ENCODE measurements at places on chromosomes 1 and 21. TPM values are rescaled to one million over a fixed set of nuclear protein-coding genes. Genes with fewer than 3 reads are reported as not detected.

DNA sequence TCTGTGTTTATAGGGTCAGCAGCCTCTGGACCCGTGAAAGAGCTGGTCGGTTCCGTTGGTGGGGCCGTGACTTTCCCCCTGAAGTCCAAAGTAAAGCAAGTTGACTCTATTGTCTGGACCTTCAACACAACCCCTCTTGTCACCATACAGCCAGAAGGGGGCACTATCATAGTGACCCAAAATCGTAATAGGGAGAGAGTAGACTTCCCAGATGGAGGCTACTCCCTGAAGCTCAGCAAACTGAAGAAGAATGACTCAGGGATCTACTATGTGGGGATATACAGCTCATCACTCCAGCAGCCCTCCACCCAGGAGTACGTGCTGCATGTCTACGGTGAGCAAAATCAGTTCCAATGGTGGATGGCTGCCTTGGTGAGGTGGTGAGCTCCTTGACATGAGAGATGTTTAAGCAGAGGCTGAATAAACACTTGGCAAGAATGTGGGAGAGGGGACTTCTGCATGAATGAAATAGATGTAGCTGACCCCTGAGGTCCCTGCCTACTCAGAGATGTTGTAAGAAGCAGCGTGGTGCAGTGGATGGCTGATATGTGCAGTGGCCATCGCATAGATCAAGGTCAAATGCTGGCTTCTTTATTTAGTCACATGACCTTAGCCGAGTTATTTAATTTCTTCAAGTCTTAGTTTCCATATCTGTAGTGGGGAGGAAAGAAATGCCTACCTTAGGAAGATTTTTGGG, 9.3 kb downstream of the SLAMF7 start:
- peaks cover 5% of the 10 kb centered on the region for H3K27me3 ChIP-seq
- H3K4me3 ChIP-seq = no peak overlapping the region
- no peak overlapping the region for H3K27ac ChIP-seq
- no peaks in the 10 kb centered on the region for H3K4me1 ChIP-seq

C1orf87 gene
- total RNA-seq = not detected

DNA sequence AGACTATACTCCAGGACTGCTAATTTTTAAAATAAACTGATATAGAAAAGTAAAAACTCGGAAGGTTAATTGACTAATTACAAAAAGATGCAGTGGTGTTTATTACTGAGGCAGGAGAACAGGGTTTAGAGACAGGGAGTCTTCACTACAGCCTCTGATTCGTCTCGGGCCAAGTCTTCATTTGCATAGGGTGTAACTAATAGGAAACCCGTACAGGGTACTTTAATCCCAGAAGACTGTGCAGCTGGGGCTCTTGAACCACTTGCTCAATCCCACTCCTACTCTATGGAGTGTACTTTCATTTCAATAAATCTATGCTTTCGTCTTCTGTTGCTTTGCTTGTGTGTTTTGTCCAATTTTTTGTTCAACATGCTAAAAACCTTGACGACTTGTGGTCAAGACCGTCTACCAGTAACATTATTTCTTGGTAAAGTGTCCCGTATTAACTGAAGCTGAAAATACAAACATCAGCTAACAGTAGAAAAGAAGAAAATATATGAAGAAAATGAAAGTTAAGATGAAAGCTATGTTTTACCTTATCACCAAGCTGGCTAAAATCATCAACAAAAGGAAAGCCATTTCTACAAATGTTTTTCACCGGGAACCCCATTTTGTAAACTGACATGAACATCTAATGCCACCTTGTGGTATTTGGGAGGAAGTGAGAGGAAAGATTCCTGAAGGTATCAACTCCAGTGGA, 8.0 kb downstream of the SDHB start:
- H3K27me3 ChIP-seq = no peaks in the 10 kb centered on the region
- DNase-seq = peak; percentile 55
- H3K4me3 ChIP-seq = no peak overlapping the region
- peaks cover 25% of the 10 kb centered on the region for H3K36me3 ChIP-seq
- H3K4me1 ChIP-seq = peaks cover 3% of the 10 kb centered on the region

KCNK2 gene
- not detected for total RNA-seq

DNA sequence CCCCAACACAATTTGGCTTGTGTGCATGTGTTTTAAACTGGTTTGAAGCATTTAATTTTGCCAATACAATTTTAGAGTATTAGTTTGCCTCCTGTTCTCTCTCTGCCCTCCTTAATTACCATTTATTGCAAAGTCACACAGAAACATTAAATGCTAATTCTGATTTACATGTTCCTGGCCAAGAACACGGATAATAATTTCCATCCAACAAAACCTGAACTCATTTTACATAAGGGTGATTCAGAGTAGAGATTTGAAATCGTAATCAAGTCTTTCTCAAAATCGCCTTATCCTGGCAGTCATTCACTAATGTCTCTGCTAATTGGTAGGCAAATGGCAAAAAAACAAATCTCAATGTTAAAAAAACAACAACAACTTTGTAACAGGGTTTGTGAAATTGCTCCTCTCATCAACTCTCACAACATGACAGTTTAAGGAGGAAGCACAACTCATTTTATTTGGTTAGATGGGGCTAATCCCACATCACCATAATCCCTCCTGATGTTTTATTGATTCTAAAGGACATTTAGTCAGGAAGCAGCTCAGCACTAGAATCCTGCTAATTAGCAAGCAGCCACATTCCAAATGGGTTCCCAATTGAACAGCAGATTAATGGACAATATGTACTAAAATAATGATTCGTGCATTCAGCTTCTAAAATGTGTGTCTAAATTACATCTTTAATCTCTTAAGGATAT, 55.9 kb downstream of the C1orf87 start:
- H3K27ac ChIP-seq = no peak overlapping the region
- no peak overlapping the region for H3K4me3 ChIP-seq
- H3K36me3 ChIP-seq = no peaks in the 10 kb centered on the region
- no peak for DNase-seq

GRCh38 chr1:235468004-235468403, 36.2 kb downstream of the B3GALNT2 start:
- H3K4me3 ChIP-seq = no peak overlapping the region
- no peak overlapping the region for H3K27ac ChIP-seq
- no peaks in the 10 kb centered on the region for H3K4me1 ChIP-seq
- peaks cover 25% of the 10 kb centered on the region for H3K36me3 ChIP-seq

- DNase-seq = no peak
- no peak overlapping the region for H3K27ac ChIP-seq
- H3K36me3 ChIP-seq = no peaks in the 10 kb centered on the region
- no peaks in the 10 kb centered on the region for H3K27me3 ChIP-seq
- no peaks in the 10 kb centered on the region for H3K4me1 ChIP-seq
- no peak overlapping the region for H3K4me3 ChIP-seq
These were observed 198.2 kb downstream of the CENPF start for GRCh38 chr1:214801191-214801590.

DNA sequence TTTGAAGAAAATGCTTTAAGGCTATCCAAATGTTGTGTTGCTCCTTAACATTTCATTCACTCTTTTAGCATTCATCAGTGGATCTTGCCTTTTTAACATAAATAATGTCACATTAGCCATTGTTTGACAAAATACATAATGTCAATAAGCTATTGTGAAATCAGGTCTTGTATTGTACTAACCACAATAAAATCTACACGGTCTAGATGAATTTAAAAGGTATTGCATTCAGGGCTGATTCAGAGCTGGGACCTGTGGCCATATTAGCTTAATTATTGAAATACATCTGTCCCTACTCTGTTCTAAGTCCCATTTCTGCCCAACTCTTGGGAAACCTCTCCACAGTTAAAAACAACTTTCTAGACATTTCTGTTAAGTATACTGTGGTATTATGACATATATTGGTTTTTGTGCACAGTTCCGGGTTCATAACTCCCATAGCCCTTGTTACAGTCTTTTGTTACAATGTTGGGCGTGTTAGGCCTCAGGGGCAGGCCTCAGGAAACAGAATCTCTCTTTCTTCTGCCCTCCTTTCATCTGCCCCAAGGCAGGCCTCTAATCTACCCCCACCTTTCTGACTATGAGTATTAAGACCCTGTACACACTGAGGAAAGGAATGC, 44.7 kb upstream of the CITED4 start:
- no peaks in the 10 kb centered on the region for H3K4me1 ChIP-seq
- no peaks in the 10 kb centered on the region for H3K36me3 ChIP-seq
- no peak for DNase-seq
- H3K27me3 ChIP-seq = no peaks in the 10 kb centered on the region
- no peak overlapping the region for H3K27ac ChIP-seq

DNA sequence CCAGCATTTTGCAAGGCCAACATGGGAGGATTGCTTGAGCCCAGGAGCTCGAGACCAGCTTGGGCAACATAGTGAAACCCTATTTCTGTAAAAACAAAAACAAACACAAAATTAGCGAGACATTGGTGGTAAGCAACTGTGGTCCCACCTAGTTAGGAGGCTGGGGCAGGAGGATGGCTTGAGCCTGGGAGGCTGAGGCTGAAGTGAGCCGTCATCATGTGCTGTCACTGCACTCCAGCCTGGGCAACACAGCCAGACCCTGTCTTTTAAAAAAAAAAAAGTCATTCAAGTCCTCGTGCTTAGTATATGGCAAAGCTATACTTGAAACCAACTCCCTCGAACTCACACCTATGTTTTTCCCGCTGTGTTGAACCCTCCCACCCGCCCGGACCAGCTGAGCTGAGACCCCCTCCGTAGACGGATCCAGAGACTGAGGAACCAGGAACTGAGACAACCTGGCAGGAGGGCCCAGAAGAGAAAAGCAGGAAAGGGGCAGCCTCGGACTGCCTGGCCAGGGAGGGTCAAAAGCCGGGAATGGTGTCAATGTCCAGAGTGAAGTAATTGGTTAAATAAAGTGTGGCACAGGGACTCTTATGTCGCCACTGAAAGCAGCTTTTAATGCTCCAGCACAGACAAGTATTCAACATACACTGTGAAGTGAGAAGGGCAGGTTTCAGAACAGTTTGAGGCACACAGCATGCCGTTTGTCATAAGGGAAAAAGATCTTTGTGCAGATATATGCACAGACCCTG, 32.8 kb upstream of the CASZ1 start:
- H3K27me3 ChIP-seq = no peaks in the 10 kb centered on the region
- DNase-seq = no peak
- H3K36me3 ChIP-seq = no peaks in the 10 kb centered on the region
- no peak overlapping the region for H3K4me3 ChIP-seq
- peaks cover 11% of the 10 kb centered on the region for H3K4me1 ChIP-seq

GRCh38 chr21:43733529-43734071, 14.7 kb downstream of the PDXK start:
- H3K4me3 ChIP-seq = no peak overlapping the region
- no peaks in the 10 kb centered on the region for H3K27me3 ChIP-seq
- H3K36me3 ChIP-seq = no peaks in the 10 kb centered on the region
- no peak overlapping the region for H3K27ac ChIP-seq

GRCh38 chr1:205504311-205505075, at the start of gene CDK18:
TSS of gene CDK18 (plus strand) at chr1:205504669. CDS start at chr1:205523168, 18,499 bp downstream.
- peaks cover 13% of the 10 kb centered on the region for H3K4me1 ChIP-seq
- peak within 1 kb of the TSS; percentile 51 for H3K4me3 ChIP-seq
- no peaks in the 10 kb centered on the region for H3K27me3 ChIP-seq
- H3K36me3 ChIP-seq = no peaks in the 10 kb centered on the region
- peak; percentile 90 for DNase-seq
- H3K27ac ChIP-seq = peak within 1 kb of the TSS; percentile 61

PTPN7 gene
- total RNA-seq = not detected

DNA sequence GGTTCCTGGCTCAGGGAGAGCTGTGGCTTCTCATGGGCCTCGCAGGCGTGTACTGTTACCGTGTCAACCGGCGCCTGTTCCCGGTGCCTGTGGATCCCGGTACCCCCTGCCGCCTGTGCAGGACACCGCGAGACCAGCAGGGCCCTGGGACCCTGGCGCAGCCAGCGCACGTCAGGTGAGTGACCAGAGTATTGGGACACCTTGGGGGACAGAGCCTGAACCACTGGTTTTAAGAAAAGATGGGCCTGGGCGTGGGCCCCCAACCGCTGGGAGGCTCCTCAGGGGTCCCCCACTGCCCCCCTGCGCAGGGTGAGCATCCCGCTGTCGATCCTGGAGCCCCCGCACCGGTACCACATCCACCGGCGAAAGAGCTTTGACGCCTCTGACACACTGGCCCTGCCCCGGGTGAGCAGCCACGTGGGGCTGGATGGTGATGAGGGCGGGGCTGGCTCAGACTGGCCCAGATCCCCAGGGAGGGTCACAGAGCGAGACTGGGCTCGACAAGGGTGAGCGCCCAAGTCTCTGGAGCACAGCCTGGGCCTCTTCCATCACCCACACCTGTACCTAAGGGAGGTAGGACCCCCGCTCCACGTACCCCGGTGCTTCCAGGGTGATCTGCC, 10.5 kb downstream of the MIIP start:
- no peak overlapping the region for H3K27ac ChIP-seq
- no peak overlapping the region for H3K4me3 ChIP-seq
- no peaks in the 10 kb centered on the region for H3K4me1 ChIP-seq
- H3K27me3 ChIP-seq = no peaks in the 10 kb centered on the region
- no peaks in the 10 kb centered on the region for H3K36me3 ChIP-seq

AK5 gene
- total RNA-seq = 0.18 TPM

DNA sequence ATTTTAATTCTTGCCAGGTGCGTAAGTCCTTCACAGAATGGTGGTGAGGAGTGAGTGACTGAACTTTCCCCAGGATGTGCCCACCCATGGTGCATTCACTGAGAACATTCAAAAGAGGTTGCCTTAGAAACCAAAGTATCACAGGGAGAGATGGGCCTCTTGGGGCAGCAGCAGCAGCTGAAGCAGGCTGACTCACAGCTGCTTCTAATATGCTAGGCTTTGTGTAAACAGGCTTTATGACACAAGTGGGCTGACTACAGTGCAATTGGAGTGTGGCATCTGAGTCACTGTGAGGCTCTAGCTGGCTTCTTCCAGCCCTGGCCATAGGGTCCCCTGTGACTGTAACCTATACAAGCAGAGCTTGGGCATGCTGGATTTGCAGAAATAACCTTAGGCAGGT, 12.6 kb downstream of the PIGP start:
- peak; percentile 28 for DNase-seq
- no peak overlapping the region for H3K4me3 ChIP-seq
- H3K27ac ChIP-seq = no peak overlapping the region
- H3K27me3 ChIP-seq = no peaks in the 10 kb centered on the region

DNA sequence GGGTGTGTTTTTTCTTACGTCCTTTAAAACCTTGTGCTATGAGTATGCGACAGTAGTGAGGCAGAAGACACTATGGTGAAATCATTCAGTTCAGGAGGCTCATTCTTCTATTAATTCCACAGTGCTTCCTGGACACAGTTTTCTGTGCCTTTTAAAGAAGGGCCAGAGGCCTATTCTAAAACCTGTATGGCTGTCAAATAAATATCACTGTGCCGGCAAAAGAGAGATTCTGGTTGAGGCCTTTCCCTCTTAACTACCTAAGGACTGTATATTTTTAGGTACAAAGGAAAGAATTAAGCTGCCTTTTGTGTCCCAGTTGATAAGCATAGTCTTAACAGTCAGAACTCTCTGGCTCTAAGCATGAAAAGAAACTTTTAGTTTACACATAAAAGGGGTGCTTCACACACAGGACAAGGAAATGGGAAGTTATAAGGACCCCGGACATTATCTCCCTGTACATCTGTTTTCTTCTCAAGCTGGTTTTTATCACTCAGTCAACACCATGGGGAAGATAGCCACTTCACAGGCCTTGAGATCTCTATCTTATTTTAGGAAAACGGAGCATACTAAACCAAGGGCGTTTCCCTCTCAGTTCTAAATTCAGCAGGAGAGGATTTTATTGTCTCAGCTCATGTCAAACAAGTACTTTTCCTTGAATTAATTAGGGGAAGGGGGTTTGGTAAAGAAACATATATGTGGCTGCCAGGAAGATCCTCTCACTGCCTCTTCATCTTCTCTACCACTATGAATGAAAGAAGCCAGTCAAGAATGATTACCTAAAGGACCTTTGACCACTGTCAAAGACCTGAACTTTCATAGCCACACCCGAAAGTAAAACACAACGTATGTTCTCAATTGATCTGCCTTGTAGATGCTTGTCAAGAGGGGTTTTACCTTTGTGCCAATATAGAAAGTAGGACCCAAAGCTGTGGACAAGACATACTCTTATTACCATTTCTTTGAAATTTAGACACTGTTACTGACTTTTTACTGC, 71.4 kb upstream of the HSPA13 start:
- no peaks in the 10 kb centered on the region for H3K36me3 ChIP-seq
- H3K27me3 ChIP-seq = no peaks in the 10 kb centered on the region
- no peak for DNase-seq
- peak overlapping the region; percentile 90 for H3K27ac ChIP-seq

SV2A gene
- total RNA-seq = 21.9 TPM
